Trophoblast cell (in vitro differentiated cells and primary cell): ENCODE measurements at places on chromosomes 16 and 17.

DNA sequence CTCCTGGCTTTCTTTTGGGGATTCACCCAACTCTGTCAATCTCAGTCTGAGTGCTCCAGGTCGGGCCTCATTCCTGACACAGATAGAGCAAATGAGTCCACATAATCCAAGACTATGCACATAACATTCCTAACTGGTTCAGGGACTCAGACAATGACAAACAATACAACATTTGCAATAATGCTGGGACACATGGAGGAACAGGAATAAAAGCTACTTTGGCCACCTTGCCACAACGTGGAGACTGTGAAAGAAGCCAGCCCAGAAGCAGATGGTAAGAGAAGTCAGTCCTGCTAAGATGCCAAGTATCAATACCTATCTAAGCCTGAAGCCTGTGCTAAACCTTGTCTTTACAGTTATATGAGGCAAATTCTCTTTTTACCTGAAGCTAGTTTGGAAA is 39.0 kb downstream of the GLG1 start:
- peak; percentile 39 for DNase-seq

DNA sequence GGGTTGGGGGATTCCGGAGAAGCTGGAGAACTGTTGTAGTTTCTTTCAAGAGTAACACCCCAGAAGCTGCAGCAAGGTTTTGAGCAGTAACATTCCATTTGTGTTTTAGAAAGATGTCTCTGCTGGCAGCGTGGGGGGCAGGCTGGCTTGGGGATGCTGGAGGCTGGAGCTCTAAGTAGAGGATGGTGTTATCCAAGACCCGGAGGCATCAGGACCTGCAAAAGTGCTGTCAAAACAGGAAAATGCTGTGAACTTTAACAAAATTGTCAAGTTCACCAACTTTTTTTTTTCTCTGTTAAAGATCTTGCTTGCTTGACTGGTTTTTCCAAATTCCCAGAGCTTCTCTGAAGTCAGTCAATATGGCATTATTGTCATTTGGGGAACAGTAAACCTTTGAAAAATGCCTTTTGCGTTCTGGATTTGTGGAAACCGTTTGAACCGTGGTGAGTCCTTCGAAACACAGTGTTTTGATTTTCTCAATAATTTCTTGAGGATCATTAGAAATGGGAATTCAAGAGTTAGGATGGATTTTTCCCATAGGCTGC is 189.6 kb upstream of the NLRP1 start:
- peak; percentile 58 for DNase-seq

- no peak for DNase-seq
Measured at GRCh38 chr16:27822996-27823395, 240.5 kb downstream of the GSG1L start.

DNA sequence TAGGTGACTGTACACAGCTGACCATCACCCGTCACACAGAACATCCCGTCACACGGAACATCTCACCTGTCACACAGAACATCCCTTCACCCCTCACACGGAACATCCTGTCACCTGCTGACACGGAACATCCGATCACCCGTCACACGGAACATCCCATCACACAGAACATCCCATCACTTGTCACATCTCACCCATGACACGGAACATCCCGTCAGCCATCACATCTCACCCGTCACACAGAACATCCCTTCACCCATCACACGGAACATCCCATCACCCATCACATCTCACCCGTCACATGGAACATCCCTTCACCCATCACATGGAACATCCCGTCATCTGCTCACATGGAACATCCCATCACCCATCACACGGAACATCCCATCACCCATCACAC is 3.8 kb downstream of the CPNE7 start:
- no peak for DNase-seq

GRCh38 chr16:4200000-4200780 is 41.7 kb downstream of the SRL start:
- peak; percentile 33 for DNase-seq
